Frontal cortex (tissue), 4 donors: ENCODE measurements at places on chromosomes 6 and 20.

DNA sequence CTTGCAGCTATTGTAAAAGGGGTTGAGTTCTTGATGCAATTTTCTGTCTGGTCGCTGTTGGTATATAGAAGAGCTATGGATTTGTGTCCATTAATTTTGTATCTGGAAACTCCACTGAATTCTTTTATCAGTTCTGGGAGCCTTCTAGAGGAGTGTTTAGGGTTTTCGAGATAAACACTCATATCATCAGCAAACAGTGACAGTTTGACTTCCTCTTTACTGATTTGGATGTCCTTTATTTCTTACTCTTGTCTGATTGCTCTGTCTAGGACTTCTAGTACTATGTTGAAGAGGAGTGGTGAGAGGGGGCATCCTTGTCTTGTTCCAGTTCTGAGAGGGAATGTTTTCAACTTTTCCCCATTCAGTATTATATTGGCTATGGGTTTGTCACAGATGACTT, 120.8 kb upstream of the SSTR4 start:
- DNase-seq: no peak

DNA sequence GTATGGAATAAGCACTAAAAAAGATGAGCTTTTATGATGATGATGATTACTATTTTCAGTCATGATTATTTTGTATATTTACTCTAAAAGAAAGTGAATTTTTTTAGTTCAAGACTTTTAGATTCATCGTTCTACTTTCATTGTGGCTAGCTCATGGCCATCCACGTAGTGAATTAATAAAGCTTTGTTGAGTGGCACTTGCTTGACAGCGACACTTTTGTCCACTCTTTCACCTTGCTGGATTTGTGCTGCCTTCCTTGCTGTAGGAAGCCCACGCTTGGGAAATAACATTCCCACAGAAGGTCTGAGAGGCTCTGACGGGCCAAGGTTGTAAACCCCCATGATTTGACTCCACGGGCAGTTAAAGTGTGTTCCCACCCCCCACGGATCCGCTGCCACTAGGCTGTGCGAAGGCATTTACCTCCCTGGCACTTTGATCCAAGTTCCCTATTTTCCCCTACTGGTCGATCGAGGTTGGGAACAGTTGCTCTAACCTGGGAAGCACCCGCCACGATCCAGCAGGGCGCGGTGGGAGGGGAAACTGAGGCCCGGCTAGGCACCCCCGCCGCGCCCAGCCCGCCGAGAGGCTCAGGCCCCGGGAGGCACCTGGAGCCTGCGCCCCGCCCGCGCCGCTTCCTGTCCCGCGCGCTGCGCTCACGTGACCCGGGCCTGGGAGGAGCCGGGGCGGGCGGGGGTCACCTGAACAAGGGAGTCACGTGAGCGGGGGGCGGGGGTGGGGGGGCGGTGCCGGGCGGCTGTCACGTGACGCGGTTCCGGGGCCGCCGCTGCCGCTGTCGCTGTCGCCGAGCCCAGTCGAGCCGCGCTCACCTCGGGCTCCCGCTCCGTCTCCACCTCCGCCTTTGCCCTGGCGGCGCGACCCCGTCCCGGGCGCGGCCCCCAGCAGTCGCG, at the start of gene IGF2R:
TSS of gene IGF2R (plus strand) at position 788 of the 909 bp plus-strand sequence. CDS start 165 bp downstream, outside the sequence.
- DNase-seq: peak; percentile 96

DNA sequence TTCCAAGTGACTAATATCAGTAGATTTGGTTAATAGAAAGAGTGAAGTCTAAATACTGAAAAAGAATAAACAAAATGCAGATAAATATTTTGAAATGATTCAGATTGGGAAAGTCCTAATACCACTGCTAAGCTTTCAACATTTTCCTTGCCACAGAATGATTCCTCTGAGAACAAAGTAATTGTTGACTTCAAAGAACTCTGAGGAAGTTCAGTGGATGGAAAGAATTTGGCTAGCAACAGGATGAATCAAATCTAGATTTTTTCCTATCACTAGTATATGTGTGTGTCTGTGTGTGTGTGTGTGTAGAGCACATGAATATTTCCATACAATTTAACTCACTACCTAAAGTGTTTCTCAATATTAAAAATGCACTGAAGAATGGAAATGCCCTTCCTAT, 107.9 kb upstream of the PREP start:
- no peak for DNase-seq

DNA sequence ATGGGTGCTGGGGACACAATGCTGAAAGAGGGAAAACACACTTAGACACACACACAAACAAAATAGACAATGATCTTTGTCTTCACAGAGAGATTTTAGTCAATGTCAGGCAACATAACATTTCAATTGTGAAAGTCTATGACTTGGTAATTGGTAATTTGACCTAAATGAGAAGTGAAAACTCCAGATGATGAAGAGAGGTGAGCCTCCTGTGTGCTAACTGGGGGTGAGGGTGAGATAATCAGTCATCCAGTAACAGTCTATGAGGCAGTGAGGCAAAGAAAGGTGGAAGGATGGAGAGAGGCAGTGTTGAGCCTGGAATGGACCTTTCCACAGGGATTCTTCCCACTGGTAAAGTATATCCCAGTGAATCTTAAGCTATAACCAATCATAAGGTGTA, 744.2 kb downstream of the MAFB start:
- no peak for DNase-seq

DNA sequence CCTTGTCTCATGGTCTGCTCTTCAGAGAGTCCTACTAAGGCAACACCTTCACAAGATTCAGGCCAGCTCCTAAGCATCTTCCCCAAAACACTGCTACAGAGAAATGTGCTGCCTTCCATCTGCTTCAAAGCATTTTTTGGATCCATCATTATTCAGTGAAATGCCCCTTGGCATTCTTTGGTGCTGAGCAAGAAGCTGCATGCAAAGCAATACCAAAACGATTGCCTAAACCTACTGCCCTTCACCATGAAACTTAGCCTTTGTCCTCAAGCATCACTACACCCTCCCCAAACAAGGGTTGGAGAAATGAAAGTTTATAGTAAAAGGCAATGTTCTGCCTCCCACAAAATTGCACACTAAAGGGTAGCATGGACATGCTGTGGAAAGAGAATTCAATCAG, 93.5 kb downstream of the SNAP25 start:
- no peak for DNase-seq

DNA sequence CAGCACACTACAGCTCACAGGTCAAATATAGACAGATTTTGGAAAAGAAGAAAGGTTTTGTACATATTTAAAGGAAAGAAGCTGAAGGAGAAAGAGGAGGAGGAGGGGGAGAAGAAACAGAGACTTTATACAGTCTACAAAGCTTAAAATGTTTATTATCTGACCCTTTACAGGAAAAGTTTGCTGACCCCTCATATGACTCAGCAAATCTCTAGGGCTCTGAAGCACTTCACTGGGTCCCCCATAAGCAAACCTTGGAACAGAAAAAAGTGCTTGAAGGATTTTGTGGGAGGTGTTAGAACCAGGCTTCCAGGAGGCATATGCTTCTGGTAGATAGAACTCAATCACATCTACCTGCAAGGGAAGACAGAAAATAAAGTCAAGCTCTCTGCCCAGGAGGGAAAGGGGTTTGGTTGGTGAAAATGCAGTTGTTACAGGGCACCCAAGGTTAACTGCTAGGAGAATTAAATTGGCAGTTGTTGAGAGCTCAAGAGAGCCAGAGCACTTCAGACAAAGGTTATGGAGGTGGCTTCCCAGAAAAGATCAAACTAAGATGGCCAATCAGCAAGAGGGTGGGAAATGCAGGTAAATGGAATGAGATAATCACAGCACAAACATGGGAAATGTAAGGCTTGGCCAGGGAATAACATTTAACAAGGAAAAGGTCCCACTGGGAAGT, 207.4 kb upstream of the SGK1 start:
- no peak for DNase-seq

- DNase-seq: no peak
Measured at GRCh38 chr20:49581482-49581881, 13.5 kb upstream of the PTGIS start.
